ENCODE measurements at places on chromosomes 5 and 9.

DNA sequence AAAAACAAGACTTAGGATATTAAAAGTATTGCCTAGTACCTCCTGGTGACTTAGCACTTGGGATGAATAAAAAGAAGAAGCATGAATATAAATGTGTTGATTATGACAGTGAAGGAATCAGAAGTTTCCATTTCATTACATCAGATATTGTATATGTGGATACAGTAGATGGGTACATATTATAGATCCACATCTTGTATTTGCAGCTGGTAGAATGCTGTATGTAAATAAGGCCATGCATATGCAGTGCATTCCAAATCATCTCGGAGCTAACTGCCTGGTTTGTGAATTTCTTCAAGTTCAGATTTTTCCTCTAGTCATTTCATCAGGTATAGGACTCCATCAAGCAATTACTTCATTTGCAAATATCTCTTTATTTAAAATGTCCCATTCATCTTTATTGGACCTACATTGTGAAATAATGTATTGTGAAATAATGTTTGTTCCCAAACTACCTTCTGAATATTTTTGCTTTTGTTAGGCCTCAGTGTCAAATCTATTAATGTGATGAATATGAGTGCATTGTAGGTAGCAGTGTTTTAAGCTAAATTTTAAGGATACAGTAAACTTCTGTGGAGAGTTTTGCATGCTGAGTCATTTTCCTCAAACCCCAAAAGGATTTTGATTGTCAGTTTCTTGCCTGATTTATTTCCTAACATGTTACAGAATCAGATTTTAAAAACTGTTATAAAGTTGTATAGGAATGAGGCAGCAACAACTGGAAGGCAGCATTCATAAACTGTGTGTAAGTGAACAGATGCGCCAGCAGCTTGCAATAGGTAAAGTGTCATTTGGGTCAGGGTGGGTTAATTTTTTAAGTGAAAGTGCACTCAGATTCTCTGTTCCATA lies 370.8 kb upstream of the RIOK2 start:
- no peak for DNase-seq

GRCh38 chr9:80144856-80145255 lies 573.1 kb downstream of the TLE4 start:
- no peak for DNase-seq

- DNase-seq, result no peak
Measured at GRCh38 chr5:21774281-21774680, 1078.9 kb downstream of the CDH12 start.

GRCh38 chr9:124180557-124180956 lies 77.2 kb upstream of the NEK6 start:
- no peak for DNase-seq
